Uterine smooth muscle cell (primary cell): ENCODE measurements at places on chromosomes 7 and 10. TPM values are rescaled to one million over a fixed set of nuclear protein-coding genes. Genes with fewer than 3 reads are reported as not detected.

CALML5 gene
- not detected in 2 replicates for total RNA-seq

FAM131B gene
- total RNA-seq: 2.3 and 4.1 TPM in 2 replicates

CXCL12 gene
- 16.2 and 25.2 TPM in 2 replicates for total RNA-seq

FAM25G gene
- total RNA-seq: not detected in 2 replicates

FBXL13 gene
- 1.1 and 1.2 TPM in 2 replicates for total RNA-seq

CLIP2 gene
- 91.0 and 106 TPM in 2 replicates for total RNA-seq

MSMB gene
- total RNA-seq: 0.62 TPM in 1 of 2 replicates, not detected in the other

LIPF gene
- total RNA-seq: not detected in 2 replicates
